ENCODE measurements at places on chromosomes 3 and 15.
A peak's percentile ranks its signal among the peaks of the same experiment; 100 is the strongest.

GRCh38 chr15:40060236-40060961 is 21.4 kb upstream of the SRP14 start:
- DNase-seq, result no peak

GRCh38 chr3:119619094-119619493 is 21.4 kb downstream of the PLA1A start:
- DNase-seq, result no peak

GRCh38 chr3:33597257-33597689 is 120.8 kb downstream of the CLASP2 start:
- DNase-seq, result no peak

DNA sequence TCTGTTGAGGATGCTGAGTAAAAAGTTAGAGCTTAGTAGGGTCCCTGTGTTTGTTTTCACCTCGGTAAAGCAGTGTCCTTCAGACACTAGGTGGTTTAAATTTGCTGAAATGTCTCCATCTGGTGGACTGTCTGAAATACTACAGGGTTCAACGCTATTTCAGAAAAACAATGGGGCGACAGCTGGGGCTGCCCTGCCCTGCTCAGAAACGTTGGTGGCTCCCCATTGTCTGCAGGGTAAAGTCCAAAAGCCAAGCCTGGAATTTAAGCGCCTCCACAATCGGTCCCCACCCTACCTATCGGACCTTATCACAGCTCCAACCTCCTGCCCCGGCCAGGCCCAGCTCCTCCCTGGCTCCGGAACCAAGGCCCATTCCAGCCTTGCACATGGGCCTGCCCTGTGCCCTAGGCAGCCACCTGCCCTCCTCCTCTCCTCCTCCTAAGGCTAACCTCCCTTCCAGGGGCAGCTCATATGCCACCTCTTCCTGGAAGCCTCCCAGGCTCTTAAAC is 4.3 kb upstream of the TSEN2 start:
- DNase-seq, result peak; percentile 54

DNA sequence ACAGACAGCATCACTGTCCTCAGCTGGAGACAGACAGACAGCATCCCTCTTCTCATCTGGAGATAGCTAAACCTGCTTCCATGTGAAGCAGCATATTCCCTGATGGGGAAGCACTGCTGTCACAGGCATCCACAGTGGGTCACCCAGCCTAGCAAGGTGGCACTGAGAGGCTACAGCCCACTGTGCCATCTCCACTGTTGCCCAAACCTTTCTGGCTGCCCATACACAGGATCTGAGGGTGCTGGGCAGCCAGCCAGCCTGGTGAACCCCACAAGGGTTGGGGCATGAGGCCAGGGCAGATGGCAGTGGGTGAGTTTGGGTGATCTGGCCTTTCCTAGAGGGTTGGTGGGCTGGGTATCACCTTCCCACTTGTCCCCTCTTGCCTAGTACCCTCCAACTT is 11.7 kb downstream of the CHST13 start:
- DNase-seq, result no peak

GRCh38 chr3:141878817-141879216 is 2.4 kb downstream of the ATP1B3 start:
- peak; percentile 47 for DNase-seq

DNA sequence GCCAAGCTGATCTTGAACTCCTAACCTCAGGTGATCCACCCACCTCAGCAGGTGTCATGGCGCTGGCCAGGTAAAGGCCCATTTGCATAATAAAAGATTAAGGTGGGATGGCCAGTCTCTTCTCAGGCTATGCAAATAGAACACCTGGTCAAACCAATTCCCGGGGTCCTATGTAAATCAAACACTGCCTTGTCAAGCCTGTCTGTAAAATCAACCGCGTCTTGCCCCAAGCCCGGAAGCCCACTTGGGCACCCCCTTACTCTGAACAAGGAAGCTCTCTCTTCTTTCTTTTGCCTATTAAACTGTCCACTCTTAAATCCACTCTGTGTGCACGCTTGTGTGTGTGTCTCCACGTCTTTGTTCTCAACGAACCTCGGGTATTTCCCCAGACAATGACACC is 13.0 kb upstream of the POC1A start:
- no peak for DNase-seq

- DNase-seq, result no peak
Observed at GRCh38 chr3:128335621-128336296, 130.9 kb downstream of the DNAJB8 start.

- peak; percentile 75 for DNase-seq
Observed at GRCh38 chr3:172550347-172550943, 27.2 kb upstream of the TNFSF10 start.

DNA sequence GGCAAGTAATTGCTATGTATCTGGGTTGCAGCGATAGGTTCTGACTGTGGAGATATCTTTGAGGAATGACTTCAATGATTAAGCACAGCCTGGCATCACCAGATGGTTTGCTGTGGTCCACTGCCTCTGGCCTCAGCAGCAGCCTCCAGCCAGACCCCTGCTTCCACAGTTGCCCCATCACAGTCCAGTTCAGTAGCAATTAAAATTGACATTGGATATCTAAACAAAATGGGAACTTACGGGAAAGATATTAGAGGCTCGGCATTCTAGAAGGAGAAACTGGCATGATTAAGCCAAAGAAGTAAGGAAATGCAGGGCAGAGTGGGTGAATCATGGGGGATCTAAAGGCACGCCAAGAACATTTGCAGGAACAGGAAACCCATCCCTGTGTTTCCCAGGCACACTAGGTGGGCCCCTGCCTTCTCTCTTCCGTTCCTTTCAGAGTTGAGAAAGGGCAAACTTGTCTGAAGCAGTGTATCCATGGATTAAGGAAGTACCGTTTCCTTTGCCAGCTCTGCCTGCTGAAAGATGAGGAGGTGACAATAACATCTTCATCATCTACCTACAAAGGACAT is 36.3 kb upstream of the SH3BP5 start:
- no peak for DNase-seq

DNA sequence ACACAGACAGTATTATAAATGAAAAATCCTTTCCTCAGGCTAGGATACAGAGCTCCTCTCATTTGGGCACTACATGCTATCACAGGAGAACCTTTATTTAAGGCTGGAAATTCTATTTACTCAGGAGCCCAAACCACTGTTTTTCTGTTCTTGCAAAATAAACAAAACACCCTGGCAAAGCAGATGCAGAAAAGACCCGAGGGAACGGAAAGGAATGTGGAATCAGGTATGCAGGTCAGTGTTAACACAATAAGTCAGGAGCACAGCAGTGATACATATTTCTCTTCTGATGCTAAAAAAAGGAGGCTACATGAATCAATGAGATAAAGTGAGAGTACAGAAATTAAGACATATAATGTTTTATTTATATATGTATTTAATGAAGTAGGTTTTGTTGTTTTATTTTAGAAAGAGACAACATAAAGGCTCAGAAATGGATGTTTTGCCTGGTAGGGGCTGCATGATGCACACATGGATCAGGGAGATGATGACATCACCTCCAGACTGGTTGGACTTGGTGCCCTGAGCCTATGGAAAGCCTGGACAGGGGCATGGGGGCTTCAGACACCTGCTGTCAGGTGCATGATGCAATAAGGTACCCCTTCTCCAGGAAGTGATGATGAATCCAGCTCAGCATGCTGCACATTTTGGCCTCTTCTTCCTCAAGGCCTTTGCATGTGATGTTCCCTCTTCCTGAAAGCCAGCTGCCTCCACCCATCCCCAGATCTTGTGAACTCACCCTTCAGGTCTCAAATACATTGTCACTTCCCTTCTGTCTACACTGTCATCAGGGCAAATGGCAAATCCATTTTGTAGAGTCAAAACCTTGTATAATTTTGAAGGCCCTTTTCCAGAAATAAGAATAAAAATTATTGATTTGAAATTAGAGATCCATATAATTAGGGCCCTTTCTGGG is 19.1 kb upstream of the RBP1 start:
- no peak for DNase-seq

DNA sequence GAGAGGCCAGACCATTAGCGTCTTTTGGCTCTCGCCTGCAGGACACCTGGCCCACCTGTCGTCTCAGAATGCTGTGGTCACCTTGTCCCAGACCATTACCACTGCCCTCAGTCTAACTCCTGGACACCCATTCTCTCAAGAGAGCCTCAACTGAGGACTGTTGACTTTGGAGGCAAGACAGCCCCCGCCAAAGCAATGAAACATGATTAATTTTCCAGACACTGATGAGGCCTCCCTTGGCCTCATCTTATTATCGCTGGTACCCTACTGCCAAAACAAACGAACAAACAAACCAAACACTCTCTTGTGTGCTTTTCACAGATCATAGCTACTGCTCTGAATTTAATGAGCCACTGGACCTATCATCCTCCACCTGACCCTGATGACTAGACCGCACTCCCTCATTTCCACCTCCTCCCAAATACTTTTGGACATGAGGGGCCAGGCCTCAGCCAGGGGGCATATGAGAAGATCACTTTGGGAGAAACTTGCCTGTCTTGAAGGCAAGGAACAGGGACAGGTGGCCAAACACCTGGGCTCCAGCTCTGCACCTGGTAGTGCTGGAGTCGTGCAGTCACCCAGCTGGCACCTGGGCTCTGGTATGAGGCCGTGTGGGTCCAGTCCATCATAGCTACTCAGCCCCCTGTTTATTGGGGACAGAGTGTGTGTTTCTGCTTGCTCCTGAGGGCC is 27.6 kb downstream of the ALS2CL start:
- DNase-seq, result no peak

DNA sequence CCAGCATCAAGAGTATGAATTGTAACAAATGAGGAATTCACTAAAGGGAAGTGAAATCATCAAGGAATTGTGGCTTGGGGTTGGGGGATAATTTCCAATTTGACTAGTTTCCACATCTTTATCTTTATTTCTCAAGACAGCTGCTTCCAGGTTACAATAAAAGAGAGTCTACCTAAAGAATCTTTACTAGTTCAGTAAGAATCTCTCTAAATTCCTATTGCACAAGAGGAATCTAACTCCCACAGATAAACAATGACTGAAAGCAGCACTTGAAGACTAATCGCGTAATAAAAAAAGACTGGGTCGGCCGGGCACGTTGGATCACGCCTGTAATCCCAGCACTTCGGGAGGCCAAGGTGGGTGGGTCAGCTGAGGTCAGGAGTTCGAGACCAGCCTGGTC is 194.4 kb downstream of the KBTBD8 start:
- DNase-seq, result no peak

DNA sequence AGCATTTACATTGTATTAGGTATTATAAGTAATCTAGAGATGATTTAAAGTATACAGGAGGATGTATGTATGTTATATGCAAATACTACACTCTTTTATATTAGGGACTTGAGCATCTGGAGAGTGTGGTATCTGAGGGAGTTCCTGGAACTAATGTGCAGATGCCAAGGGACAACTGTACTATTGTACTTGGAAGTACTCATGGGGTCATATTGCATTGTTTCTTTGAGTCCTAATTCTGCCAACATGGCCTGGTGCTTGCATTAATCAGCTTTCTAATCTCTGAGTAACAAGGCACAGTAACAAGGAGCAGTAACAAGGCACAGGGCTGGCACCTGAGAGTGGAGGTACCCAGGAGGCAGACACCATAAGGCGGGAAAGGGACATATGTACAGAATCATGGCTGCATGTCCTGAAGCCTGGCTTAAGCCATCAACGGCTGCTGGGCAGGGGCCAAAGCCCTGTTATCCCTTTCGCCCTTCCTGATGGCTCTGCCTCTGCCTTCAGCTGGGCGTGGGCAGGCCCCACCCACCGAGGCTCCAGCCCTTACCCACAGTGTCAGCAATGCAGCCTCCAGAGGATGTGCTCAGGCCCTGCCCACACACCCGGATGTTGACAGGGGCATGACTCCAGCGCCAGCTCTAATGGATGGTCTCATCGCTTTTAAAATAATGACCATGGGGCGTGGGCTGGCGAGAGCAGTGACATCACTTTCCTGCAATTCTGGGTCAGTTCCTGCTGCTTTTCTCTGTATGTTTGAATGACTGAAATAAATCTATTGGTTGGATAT is 22.9 kb downstream of the CEMIP start:
- DNase-seq, result peak; percentile 89

DNA sequence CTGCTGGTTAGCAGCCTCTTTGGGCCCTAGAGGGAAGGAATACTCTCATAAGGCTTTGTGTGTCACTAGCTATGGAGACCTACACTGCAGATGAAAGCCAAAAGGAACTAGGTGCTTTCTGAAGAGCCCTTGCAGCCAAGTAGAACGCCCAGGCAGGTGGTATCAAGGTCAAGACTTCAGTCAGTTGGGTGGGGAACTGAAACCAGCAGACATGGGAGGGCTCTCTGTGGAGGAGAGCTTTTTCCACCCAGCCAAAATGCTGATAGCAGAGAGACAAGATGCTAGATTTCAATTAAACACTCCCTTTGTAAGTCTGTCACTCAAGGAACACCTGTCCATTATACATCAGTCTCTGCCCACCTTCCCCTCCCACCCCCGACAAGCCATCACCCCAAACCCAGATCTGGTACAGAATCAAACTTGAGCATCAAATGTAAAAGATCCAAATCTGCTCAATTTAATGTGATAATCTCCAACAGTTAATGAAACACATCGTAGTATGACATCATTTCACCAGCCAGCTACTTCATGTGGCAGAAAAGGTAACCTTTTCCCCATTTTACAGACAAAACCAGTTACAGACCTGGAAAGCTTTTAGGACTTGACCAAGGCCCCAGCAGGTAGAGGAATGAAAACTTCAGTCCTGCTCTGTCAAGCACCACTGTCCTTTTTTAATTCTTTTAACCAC is 14.6 kb downstream of the MRPS25 start:
- no peak for DNase-seq

DNA sequence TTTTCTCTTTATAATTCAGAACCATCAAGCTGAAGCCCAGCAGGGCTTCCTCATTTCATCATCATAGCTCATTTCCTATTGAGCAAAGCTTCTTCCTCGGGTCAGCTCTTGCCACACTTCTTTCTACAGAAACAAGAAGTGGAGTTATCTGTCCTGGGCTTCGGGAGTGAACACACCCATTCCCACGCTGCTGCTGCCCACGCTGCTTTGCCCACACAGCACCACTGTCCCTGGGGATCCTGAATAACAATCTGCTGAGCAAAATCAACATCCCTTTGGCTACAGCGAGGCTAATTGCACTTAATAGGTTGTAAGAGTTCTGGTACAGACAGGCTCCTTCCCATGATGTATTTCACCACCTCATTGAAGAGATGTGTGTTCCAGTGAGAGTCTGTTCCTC is 23.7 kb downstream of the CEP19 start:
- DNase-seq, result no peak

DNA sequence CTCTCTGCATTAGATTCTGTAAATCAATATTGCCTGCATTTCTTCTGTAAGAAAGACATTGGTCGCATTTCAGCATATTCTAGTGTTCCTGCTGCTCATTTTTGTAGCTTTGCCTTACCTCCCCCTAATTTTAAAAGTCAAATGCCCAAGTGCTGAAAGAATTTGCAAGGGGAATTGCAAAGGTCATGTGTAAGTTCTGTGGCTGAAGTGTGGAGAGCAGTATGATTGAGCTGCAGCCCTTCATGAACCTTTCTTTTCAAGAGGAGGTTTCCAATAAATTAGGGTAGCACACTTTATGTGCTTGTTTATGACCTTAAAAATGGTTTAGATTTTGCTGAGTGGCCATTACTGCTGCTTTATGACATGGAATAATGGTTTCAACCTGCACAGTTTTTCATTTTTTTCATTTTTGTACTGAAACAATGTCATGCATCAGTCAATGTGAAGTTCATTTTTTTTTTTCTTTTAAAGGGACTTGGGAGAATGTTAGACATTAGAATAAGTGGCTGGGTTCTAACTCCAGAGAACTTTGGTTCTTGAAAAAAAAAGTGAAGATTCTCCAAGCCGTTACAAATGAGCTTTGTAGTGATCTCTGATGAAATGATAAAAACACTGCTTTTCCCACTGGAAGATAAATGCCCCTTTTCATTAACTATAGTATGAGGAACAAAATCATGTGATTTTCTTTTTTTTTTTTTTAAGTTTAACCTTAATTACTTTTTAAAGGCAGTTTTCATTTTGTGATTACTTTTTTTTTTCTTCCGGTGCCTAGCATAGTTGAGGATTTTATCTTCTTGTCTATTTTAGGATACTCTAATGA is 99.6 kb downstream of the MITF start:
- DNase-seq, result no peak

Measured in RKO (cell line).